ENCODE measurements at places on chromosomes 1 and 21.

DNA sequence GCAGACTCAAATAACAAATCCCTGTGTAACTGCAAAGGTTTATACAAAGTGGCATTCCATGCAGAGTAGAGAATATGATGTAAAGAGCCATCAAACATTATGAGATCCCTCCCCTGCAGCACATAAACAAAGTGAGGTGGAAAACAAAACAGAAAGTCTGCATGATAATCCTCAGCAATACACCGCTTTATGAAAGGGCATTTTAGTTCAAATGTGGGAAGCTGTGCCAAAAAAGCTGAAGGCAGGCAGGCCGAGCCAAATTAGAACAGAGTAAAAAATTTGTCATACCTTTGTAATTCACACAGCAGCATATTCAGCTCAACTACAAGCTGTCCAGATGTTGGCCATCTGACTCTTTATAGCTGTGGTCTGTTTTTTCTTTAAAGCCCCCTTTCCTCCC is 113.5 kb downstream of the LHX9 start:
- DNase-seq = no peak

- DNase-seq = no peak
These were observed 15.9 kb upstream of the PADI3 start for GRCh38 chr1:17232759-17233661.

GRCh38 chr1:94796266-94796665 is 23.9 kb upstream of the SLC44A3 start:
- DNase-seq = no peak

GRCh38 chr1:150233359-150234308 is 2.3 kb downstream of the ANP32E start:
- DNase-seq = no peak

DNA sequence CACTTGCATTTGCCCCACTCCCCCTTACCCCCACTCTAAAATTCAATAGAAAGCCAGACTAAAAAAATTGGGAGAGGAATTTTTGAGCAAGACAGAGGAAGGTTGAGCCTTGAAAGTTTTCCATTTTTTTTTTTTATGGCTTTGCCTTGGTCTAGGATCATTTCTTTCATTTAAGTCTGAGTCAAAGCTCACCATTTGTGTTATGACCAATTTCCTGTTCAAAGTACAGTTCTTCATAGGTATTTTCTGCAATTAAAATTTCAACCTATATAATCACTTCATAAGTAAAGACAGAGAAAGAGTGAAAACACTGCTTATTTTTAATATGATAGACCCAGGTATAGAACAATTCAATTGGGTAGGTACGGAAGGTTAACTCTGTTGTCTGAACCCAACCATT is 436.6 kb upstream of the ADGRL2 start:
- no peak for DNase-seq

GRCh38 chr1:113040041-113040440 is 33.0 kb upstream of the LRIG2 start:
- no peak for DNase-seq

GRCh38 chr1:163709636-163710035 is 387.9 kb downstream of the NUF2 start:
- no peak for DNase-seq

DNA sequence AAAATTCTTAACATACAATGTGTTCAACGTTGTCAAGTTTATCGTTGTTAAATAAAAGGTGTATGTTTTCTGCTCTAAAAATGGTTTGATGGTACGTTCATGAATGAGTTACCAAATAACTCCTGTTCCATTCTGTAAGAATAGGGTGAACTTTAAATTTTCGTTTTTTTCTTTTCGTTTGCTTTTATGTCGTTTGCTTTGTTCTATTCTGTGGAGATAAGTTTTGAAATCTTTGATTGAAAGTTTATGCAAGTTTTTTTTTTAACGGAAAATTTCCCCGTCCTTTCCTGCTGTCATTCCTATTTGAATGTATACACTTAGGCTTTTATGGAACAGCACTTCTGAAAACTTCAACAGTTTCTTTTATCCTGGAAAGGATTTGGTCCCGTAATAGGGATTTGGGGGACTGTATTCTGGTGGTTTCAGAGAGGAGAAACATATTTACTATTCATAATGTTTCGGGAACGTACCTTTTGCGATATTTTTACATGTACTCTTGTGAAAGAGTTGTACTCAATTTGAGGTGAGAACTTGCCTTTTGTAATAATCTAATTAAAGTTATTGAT is 1.7 kb downstream of the DR1 start:
- DNase-seq = no peak

DNA sequence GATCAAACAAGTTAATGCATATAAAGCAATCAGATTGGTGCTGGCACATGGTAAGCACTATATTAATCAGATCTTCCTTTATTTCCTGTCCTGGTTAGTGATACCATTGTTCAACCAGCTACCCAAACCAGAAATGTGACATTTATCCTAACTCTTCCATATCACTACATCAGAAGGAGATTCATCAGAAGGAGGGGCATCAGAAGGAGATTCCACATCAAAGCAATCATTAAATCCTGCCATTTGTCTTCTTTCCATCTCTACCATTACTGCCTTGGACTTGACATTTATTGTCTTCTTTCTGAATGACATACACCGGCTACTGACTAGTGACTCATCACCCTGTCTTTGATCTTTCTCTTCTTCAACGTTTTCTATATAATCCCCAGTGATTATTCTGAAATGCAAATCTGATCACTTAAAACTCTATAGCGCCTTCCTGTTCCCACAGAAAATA is 75.0 kb downstream of the DNM3 start:
- DNase-seq = no peak

GRCh38 chr1:3925762-3926161 is 25.7 kb upstream of the C1orf174 start:
- no peak for DNase-seq

DNA sequence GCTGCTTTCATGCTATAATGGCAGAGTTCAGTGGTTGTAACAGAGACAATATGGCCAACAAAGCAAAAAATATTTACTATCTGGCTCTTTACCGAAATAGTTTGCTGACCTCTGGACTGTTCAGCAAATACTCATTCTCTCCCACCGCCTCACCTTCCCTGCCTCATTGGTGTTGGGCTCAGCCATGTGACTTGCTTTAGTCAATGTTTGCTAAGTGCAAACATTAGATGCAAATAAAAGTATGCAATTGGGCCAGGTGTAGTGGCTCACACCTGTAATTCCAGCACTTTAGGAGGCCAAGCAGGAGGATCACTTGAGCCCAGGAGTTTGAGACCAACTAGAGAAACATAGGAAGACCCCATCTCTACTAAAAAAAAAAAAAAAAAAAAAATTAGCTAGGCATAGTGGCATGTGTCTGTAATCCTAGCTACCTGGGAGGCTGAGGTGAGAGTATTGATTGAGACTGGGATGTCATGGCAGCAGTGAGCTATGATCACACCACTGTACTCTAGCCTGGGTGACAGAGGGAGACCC is 55.1 kb downstream of the RPL5 start:
- DNase-seq = no peak

DNA sequence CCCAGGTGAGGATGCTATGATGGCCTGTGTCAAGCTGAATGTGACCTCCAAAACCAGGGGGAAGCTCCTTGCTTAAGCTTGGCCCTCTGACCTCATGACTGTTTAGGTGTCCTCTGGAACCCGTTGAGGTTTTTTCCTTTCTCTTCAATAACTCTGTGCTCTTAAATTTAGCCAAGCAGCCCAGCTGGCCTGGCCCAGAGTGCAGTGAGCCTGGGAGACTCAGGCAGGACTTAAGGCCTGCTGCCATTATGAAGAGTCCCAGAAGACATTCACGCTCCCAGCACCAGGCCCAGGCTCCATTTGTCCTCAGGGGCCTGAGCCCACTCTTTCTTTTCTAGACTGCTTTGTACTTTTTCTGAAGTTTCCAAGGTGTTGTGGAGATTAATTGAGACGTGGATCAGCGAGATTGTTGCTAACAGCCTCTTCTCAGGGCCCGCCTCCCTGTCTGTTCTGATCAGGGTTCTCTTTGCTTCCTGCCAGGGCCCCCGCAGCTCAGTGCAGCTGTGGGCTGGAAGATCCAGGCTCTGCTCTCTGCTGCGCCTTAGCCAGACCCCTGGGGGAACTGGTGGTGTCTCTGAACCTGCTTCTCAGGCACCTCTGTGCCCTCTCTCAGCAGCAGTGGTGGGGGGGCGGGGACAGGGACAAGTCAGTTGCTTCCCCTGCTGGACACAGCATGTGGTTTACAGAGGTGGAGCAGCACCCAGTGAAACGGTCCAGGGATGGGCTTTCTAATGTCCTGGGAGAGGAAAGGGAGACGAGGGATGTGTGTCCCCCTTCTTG is 124.2 kb downstream of the GRIK3 start:
- DNase-seq = no peak

Measured in T-helper 17 cell (primary cell).